Activated CD4-positive, alpha-beta T cell treated with anti-CD3 and anti-CD28 coated beads for 24 hours (primary cell): ENCODE measurements at places on chromosomes 6 and 20.
A peak's percentile ranks its signal among the peaks of the same experiment; 100 is the strongest.

DNA sequence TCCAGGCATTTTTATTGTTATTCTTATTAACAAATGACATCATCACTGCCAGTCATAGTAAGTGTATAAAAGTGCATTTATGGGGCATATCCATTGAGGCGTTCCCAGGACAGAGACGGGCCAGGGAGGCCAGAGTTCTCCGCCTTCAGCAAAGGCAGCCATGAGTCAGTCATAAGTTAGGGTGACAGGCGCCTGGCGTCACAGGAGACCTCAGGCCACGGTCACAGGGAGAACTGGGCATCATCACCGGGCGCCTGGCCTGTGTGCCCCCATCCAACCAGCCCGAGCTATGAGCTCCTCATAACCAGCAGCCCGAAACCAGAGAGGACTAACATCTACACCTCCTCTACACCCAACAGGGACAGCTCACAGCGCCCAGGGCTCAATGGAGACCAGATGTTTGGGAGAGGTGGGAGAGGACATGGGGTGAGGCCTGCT is 259.2 kb downstream of the DLL1 start:
- DNase-seq, result no peak

GRCh38 chr20:38073307-38074071 is 39.9 kb downstream of the RPRD1B start:
- DNase-seq, result no peak

DNA sequence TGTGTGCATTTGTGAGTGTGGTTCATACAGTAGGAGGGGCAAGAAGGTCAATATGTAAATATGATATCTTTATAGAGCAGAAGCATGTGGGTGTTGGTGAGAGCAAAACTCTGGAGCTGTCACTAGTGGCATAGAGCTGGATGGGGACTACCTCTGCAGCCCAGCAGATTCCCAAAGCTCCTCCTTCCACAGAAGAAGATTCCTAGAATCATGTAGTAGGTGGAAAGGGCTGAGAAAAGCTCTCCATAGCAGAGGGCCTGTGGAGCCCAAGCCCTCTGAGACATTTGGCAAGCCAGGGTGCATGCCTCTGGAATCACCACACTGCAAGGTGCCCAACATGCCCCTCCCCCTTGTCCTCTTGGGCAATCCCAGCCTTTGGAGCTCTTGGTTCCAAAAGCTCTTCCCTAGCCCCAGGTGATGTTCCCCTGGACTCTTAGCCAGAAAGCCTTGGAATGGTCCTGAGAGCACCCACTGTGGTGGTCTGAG is 233.2 kb downstream of the LRFN2 start:
- DNase-seq, result no peak

- no peak for DNase-seq
Measured at GRCh38 chr6:136508725-136509392, 41.4 kb downstream of the MAP7 start.

GRCh38 chr20:9616455-9616805 is 102.0 kb downstream of the LAMP5 start:
- no peak for DNase-seq

GRCh38 chr20:3071610-3072529 is at the start of gene OXT:
OXT (plus strand) TSS chr20:3071620; CDS start chr20:3071656, 36 bp downstream.
- DNase-seq, result peak; percentile 58

- DNase-seq, result no peak
Measured at GRCh38 chr6:115733426-115733825, 327.3 kb downstream of the FRK start.

- no peak for DNase-seq
Measured at GRCh38 chr6:110874880-110875547, 429 bp downstream of the AMD1 start.

DNA sequence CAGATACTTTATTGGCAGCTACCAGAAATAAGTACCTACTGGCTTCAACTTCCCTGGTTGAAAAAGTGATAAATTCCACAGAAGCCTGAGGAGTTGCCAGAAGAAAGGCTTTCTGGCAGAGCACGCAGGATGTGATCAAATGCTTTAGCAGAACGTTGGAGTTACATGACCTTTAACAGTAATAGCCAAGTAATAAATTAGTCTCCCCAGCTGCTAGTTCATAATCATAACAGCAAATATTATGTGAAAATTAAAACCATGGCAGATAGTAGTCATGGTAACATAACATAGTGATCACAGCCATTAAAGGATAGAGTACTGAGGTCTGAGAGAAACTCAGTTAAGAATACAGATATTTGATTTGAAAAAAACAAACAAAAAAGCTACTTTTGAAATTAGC is 567.7 kb downstream of the ADGRB3 start:
- DNase-seq, result no peak

DNA sequence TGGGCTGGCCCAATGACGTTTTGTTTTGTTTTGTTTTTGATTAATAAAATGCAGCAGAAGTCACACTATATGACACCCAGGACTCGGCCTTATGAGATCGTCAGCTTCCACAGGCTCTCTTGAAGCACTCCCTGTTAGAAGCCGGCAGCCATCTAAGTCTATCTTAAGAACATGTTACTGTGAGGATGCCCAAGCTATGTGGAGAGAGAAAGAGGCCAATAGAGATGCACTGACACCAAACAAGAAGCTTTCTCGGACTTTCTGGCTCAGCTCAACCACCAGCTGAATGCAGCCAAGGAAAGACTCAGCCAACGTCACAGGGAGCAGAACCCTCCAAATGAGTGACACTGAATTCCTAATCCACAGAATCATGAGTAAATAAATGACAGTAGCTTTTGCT is 14.0 kb downstream of the SGK1 start:
- DNase-seq, result no peak

DNA sequence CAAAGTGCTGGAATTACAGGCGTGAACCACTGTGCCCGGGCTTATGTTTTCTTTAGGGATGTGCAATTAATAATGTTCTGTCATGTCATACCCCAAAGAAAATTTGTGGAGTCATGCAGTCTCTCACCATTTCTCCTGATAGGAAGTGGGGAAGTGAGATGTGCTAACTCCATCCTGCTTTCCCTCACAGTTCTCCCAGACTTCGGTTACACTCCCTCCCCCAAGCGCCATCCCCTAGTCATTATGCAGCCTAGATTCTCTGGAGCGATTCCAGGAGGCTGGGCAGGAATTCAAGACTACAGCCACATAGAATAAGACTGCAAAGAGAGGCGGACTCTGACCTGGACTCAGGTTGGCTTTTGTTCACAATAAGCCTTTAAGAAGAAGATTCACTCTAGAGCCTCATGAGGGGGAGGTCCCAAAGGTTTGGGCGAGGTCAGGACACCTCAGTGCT is 271.4 kb downstream of the ALDH8A1 start:
- DNase-seq, result no peak

- no peak for DNase-seq
Measured at GRCh38 chr20:45344168-45344860, 3.9 kb downstream of the SDC4 start.

- DNase-seq, result no peak
Measured at GRCh38 chr20:8527998-8528723, 396.1 kb downstream of the PLCB1 start.

- DNase-seq, result no peak
Measured at GRCh38 chr6:29947077-29947980, 5.0 kb downstream of the HLA-A start.

DNA sequence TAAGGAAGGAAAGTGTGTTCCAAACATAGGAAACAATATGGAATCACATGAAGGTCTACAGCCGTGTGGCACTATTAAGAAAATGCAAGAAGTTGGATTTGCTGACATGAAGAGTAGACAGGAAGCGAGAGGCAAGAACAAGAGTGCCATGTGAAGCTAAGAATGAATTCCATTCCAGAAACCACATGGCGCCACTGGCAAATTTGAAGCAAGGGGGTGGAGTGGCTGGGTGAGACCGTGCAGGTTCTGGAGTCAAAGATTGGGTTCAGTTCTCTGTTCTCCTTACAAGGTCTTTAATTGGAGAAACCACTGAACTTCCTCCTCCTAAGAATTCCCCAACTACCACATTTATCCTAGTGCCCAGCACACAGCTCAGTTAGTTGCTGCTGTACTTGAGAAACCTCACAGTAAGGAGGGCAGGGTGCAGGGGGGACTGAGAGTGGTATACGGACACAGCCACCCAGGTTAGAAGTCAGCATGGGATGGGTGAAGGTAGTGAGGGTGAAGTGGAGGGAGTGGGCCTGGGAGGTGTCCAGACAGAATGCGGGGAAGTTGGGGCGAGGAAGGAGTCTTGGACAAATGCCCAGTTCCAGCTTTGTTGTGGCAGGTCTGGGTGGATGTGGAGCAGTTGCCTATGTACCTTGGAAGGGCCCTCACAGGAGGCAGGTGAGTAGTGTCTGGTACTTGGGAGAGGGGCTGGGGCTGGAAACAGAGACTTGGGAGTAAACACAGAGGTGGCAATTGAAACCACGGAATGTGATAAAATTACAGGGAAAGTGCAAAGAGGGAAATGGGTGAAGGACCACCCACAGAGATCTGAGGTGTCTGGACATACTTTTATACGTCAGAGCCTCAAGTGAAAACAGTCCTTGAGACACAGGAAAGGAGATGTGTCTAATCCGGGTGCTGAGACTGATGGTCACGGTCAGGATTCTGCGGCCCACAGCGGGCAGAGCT is 14.3 kb downstream of the LYRM4 start:
- DNase-seq, result no peak

DNA sequence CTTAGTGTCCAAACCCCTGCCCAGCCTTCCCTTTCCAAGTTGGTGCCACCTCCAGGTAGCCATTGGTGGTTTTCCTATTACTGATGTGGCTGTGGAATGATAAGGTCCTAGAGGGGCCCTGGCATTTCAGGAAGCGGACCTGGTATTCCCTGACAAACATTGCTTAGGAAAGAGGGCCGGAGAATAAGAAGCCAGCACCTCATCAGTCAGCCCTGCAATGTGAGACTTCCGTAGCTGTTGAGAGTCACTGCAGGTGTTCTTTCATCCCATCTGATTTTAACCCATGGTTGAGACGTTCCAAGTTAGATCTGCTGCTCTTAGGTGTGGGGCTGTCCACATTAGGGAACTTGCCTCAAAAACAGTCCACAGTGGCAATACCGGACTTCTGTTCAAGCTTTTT is 14.8 kb upstream of the NPEPL1 start:
- no peak for DNase-seq

DNA sequence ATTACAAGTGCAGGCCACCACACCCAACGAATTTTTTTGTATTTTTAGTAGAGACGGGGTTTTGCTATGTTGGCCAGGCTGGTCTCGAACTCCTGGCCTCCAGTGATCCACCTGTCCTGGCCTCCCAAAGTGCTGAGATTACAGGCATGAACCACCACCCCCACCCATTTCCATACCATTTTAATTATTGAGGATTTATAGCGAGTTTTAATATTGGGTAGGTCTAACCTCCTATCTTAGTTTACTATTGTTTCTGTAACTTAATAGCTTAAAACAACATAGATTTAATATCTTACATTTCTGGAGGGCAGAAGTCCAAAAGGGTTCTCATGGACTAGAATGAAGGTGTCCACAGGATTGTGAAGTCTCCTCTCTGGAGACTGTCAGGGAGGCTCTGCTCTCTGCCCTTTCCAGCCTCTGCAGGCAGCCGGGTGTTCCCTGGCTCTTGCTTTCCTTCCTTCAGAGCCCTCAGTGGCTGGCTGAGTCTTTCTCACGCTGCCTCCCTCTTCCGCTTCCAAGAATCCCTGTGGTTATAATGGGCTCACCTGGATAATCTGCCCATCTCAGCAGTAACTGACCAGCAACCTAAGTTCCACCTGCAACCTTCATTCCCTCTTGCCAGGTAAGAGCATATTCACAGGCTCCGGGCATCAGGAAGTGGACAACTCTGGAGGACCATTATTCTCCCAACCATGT is 18.6 kb upstream of the BCAS4 start:
- DNase-seq, result no peak

DNA sequence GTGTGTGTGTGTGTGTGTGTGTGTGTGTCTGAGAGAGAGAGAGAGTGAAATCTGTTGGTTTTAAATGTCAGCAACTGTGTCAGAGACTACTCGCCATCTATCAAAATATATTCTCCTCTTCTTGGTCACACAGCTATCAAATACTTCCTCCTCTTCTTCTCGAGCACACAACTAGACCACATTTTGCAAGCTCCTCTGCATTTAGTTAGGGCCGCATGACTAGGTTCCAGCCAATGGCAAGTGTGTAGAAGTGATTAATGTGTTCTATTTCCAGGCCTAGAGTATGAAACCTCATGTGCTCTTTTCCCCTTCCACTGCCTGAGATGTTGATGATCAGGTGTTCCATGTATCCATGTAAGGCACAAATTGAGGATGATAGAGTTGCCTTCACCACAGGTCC is 278.5 kb upstream of the MARCKS start:
- no peak for DNase-seq
